ENCODE measurements at places on chromosomes 6 and 20. TPM values are rescaled to one million over a fixed set of nuclear protein-coding genes. Genes with fewer than 3 reads are reported as not detected.

Gene DPPA5
- total RNA-seq, result not detected

Gene GNL1
- total RNA-seq, result 85.3 TPM

Gene CCDC28A
- 24.9 TPM for total RNA-seq

Gene PNPLA1
- total RNA-seq, result 0.44 TPM

Gene GTSF1L
- not detected for total RNA-seq

Gene PPP1R14C
- total RNA-seq, result 16.8 TPM

Gene EYS
- total RNA-seq, result 0.62 TPM

Gene SPTLC3
- 2.0 TPM for total RNA-seq

Gene OR2J3
- total RNA-seq, result not detected

Gene CITED2
- 36.0 TPM for total RNA-seq

Gene BANF2
- total RNA-seq, result not detected

Gene TNFRSF6B
- total RNA-seq, result 8.0 TPM

Gene MCCD1
- not detected for total RNA-seq

Gene DDX43
- total RNA-seq, result 0.41 TPM

Gene RAET1G
- total RNA-seq, result not detected

Gene SMLR1
- total RNA-seq, result not detected

Gene NKX2-4
- total RNA-seq, result 0.44 TPM

Gene LRFN2
- 31.4 TPM for total RNA-seq

Gene IYD
- not detected for total RNA-seq

Gene DEF6
- total RNA-seq, result 5.2 TPM

Gene TSHZ2
- 22.7 TPM for total RNA-seq

Gene ZC2HC1B
- not detected for total RNA-seq
